ENCODE measurements at places on chromosomes 6 and 20. TPM values are rescaled to one million over a fixed set of nuclear protein-coding genes. Genes with fewer than 3 reads are reported as not detected.

DNA sequence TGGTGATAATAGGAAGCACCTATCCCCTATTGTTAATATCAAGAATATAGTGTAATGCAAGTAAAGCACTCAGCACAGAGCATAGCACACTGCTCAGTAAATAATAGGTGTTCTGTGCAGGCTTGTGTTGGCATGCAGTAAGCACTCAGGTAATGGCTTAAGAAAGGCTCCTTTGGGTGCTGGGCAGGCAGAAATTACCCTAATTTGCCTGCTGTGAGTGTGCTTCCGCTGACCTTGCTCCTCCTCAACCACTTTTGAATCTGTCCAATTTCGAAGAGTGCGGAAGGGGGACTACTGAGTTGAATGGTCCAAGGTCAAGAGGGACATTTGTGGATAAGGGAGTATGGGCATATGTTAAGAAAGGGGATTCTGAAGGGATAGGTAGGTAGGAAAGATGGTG is 15.4 kb downstream of the SRSF3 start:
- H3K4me3 ChIP-seq, result no peak overlapping the region
- no peaks in the 10 kb centered on the region for H3K27me3 ChIP-seq
- H3K36me3 ChIP-seq, result peaks cover 97% of the 10 kb centered on the region
- DNase-seq, result no peak

GRCh38 chr6:8513174-8513573 is 77.8 kb upstream of the SLC35B3 start:
- no peaks in the 10 kb centered on the region for H3K36me3 ChIP-seq
- no peak overlapping the region for H3K4me3 ChIP-seq
- H3K4me1 ChIP-seq, result no peaks in the 10 kb centered on the region

DNA sequence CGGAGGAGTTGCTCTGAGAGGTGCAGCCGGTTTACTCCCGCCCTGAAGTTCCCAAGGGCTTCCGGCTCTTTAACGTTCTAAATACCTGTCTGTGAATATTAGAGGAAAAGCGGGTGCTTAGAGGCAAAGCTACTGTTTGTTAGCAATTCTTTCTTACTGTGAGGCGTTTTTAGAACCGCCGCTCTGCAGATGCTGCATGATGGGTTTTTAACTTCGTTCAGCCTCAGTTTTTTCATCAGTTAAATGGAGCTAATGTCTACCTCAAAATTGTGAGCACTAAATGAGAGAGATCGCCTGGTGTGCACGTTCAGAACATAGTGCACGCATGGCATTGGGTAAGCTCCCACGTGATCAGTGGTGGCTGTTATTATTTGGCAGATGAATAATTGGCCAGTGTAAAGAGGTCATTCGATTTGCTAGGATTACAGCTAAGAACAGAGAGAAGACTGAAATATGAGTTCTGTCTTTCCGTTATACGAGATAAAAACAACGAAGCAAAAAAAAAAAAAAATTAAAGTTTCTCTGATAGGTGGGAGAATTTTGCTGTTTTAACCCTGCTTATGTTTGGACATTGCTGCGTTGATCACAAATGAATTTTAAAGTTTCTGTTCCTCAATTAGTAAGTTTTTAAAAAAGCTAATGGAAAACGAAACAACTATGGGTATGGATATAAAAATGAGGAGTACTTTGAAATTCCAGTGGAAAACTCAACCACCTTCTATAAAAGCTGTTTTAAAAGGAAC is 660 bp upstream of the TFB1M start:
- peak overlapping the region; percentile 91 for H3K27ac ChIP-seq
- no peaks in the 10 kb centered on the region for H3K36me3 ChIP-seq
- no peaks in the 10 kb centered on the region for H3K27me3 ChIP-seq
- peaks cover 21% of the 10 kb centered on the region for H3K4me1 ChIP-seq
- peak; percentile 87 for DNase-seq

- H3K4me3 ChIP-seq, result no peak overlapping the region
- DNase-seq, result no peak
- H3K36me3 ChIP-seq, result peaks cover 12% of the 10 kb centered on the region
- H3K27me3 ChIP-seq, result no peaks in the 10 kb centered on the region
- peaks cover 3% of the 10 kb centered on the region for H3K4me1 ChIP-seq
Measured at GRCh38 chr6:158161566-158162254, 6.4 kb downstream of the SERAC1 start.

GRCh38 chr6:106339334-106340029 is 13.9 kb upstream of the ATG5 start:
- H3K4me3 ChIP-seq, result no peak overlapping the region
- H3K27ac ChIP-seq, result no peak overlapping the region
- H3K36me3 ChIP-seq, result no peaks in the 10 kb centered on the region
- peaks cover 8% of the 10 kb centered on the region for H3K4me1 ChIP-seq
- peak; percentile 54 for DNase-seq

APCDD1L gene
- 1.4 TPM for total RNA-seq

- H3K27ac ChIP-seq, result no peak overlapping the region
- no peaks in the 10 kb centered on the region for H3K4me1 ChIP-seq
- H3K36me3 ChIP-seq, result no peaks in the 10 kb centered on the region
- no peak overlapping the region for H3K4me3 ChIP-seq
- no peaks in the 10 kb centered on the region for H3K27me3 ChIP-seq
- DNase-seq, result no peak
Measured at GRCh38 chr6:118400582-118400981, 147.5 kb upstream of the PLN start.

- no peak overlapping the region for H3K27ac ChIP-seq
- H3K4me1 ChIP-seq, result no peaks in the 10 kb centered on the region
- H3K27me3 ChIP-seq, result no peaks in the 10 kb centered on the region
- DNase-seq, result no peak
Measured at GRCh38 chr6:46637145-46637544, 15.5 kb downstream of the CYP39A1 start.

- no peak for DNase-seq
- no peak overlapping the region for H3K4me3 ChIP-seq
- no peak overlapping the region for H3K27ac ChIP-seq
- peaks cover 5% of the 10 kb centered on the region for H3K4me1 ChIP-seq
Measured at GRCh38 chr6:119322034-119322433, 27.5 kb downstream of the MAN1A1 start.

DNA sequence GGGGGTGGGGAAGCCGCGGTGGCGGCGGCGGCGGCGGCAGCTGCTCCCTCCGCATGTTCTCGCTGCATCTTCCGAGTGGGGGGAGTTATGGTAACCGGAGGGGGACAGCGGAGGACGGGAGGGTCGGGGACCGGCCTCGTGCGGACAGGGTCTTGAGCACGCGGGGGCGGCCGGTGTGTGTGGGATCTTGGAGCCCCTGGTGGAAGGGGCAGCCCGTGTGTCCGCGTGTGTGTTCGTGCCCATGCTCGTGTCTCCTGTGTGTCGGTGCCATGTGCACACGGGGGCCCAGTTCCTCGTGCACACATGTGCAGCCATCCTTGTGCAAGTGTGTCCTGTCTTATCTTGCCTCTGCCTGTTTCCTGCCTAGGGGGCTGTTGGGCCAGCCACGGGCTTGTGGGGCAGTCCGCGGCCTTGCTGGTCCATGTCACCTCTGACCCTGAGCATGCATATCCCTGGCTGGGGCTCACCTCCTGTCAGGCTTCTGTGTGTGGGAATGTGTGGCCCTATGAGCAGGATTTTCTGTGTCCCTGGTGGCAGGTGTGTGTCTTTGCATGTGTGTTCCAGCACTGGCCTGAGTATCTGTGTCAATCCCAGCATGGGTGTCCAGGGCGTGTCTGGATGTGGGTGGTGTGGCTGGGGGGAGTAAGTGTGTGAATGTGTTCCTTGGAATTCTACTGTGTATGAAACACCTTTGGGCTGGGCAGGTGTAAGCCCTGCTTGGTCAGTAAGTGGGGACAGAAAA is 8.5 kb downstream of the SYNGAP1 start:
- peak overlapping the region; percentile 63 for H3K4me3 ChIP-seq
- H3K36me3 ChIP-seq, result no peaks in the 10 kb centered on the region
- peak overlapping the region; percentile 94 for H3K27ac ChIP-seq
- peaks cover 86% of the 10 kb centered on the region for H3K4me1 ChIP-seq
- peak; percentile 70 for DNase-seq

GRCh38 chr6:35219683-35220326 is 6.0 kb downstream of the SCUBE3 start:
- H3K4me3 ChIP-seq, result no peak overlapping the region
- H3K4me1 ChIP-seq, result peaks cover 5% of the 10 kb centered on the region
- H3K27ac ChIP-seq, result no peak overlapping the region
- no peaks in the 10 kb centered on the region for H3K36me3 ChIP-seq
- no peak for DNase-seq

- H3K27ac ChIP-seq, result no peak within 1 kb of the TSS
- H3K27me3 ChIP-seq, result peaks cover 19% of the 10 kb centered on the region
- peak; percentile 94 for DNase-seq
- H3K4me3 ChIP-seq, result peak within 1 kb of the TSS; percentile 64
- no peaks in the 10 kb centered on the region for H3K36me3 ChIP-seq
- H3K4me1 ChIP-seq, result peaks cover 18% of the 10 kb centered on the region
Measured at GRCh38 chr6:79947191-79948186, at the start of gene ELOVL4. ELOVL4 (minus strand) TSS chr6:79947553; CDS start chr6:79947279, 274 bp downstream.

TFAP2A gene
- not detected for total RNA-seq

DNA sequence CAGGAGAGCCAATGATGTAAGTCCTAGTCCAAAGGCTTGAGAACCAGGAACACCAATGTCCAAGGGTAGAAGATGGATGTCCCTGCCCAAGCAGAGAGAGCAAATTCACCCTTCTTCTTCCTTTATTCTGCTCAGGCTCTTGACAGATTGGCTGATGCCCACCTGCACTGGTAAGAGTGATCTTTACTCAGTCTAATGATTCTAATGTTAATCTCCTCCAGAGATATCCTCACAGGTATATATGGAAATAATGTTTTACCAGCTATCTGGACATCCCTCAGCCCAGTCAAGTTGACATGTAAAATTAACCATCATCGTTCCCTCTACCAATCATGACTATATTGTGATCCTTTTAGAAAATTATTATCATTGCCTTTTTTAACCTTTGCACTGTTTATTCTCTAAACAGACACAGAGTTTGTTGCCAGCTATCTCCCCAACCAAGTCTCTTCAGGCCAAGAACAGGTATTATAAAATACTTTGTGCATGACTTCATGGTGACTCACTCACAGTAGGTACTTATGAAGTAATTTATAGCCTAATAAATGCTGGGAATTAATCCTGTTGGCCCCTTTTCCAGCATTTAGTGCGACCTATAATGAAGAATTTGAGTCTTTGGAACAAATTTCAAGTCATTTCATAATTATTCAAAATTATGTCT is 26.2 kb upstream of the TSHZ2 start:
- H3K4me3 ChIP-seq, result no peak overlapping the region
- no peaks in the 10 kb centered on the region for H3K27me3 ChIP-seq
- H3K36me3 ChIP-seq, result no peaks in the 10 kb centered on the region
- no peak for DNase-seq

RHAG gene
- 0.43 TPM for total RNA-seq

MSH5 gene
- total RNA-seq, result 4.1 TPM

OR2W1 gene
- not detected for total RNA-seq

GRCh38 chr6:109867970-109868358 is 110.1 kb upstream of the GPR6 start:
- no peak overlapping the region for H3K27ac ChIP-seq
- H3K4me3 ChIP-seq, result no peak overlapping the region

AKAP12 gene
- 110 TPM for total RNA-seq

TP53INP2 gene
- total RNA-seq, result 10.7 TPM

GRCh38 chr6:123526128-123526527 is 110.6 kb downstream of the TRDN start:
- no peaks in the 10 kb centered on the region for H3K27me3 ChIP-seq
- H3K4me1 ChIP-seq, result no peaks in the 10 kb centered on the region
- no peak overlapping the region for H3K27ac ChIP-seq
- no peak overlapping the region for H3K4me3 ChIP-seq
- no peak for DNase-seq
- H3K36me3 ChIP-seq, result no peaks in the 10 kb centered on the region

GRCh38 chr6:124438546-124439065 is 523.6 kb upstream of the RNF217 start:
- H3K27me3 ChIP-seq, result no peaks in the 10 kb centered on the region
- no peaks in the 10 kb centered on the region for H3K4me1 ChIP-seq
- DNase-seq, result no peak
- H3K27ac ChIP-seq, result no peak overlapping the region
- H3K36me3 ChIP-seq, result no peaks in the 10 kb centered on the region

GRCh38 chr6:143397227-143398222 is 53.0 kb downstream of the ADAT2 start:
- DNase-seq, result peak; percentile 91
- peak overlapping the region; percentile 56 for H3K27ac ChIP-seq
- peaks cover 9% of the 10 kb centered on the region for H3K4me1 ChIP-seq
- no peaks in the 10 kb centered on the region for H3K36me3 ChIP-seq
- no peak overlapping the region for H3K4me3 ChIP-seq
- H3K27me3 ChIP-seq, result no peaks in the 10 kb centered on the region

GRCh38 chr20:63846128-63846771 is 15.0 kb upstream of the ABHD16B start:
- H3K4me1 ChIP-seq, result peaks cover 23% of the 10 kb centered on the region
- peak overlapping the region; percentile 40 for H3K27ac ChIP-seq
- peaks cover 44% of the 10 kb centered on the region for H3K27me3 ChIP-seq
- peak; percentile 85 for DNase-seq
- no peak overlapping the region for H3K4me3 ChIP-seq

DNA sequence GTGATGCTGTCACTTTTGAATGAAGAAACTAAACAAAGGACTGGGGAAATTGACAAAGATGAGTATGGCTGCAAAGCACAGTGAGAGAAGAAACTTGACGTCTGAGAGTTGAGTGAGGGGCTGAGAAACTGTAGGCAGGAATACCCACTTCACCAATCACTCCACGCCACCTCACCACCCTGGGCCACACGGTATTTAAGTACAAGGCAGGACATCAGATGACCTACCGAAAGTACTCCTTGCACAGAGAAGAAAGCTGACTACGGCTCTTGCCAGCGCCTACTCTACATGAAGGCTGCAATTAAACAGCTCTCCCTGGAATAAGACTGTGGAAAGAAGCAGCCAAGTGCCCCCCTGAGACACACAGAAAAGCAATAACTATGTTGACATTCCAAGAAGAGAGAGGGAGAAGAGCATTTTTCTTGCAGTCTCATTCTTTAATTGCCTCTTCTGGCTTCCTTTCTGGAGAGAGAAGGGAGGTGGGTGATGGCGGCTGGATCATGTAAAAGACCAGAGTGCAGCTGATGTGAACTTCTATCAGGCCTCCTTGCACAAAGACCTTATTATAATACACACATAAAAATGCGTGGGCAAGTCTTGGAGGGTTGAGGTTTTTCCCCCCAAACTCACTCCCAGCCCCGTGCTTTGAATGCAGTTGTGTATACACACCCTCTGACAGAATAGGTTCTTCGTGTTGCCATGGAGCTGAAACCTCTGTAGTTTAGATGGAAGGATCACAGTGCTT is 44.6 kb downstream of the HIVEP2 start:
- no peak overlapping the region for H3K27ac ChIP-seq
- H3K4me3 ChIP-seq, result no peak overlapping the region
- no peak for DNase-seq
- no peaks in the 10 kb centered on the region for H3K36me3 ChIP-seq

- no peaks in the 10 kb centered on the region for H3K4me1 ChIP-seq
- H3K36me3 ChIP-seq, result no peaks in the 10 kb centered on the region
- no peak for DNase-seq
- no peaks in the 10 kb centered on the region for H3K27me3 ChIP-seq
Measured at GRCh38 chr6:74871757-74872156, 334.1 kb downstream of the COL12A1 start.
